ENCODE measurements at places on chromosomes 16 and 17.

DNA sequence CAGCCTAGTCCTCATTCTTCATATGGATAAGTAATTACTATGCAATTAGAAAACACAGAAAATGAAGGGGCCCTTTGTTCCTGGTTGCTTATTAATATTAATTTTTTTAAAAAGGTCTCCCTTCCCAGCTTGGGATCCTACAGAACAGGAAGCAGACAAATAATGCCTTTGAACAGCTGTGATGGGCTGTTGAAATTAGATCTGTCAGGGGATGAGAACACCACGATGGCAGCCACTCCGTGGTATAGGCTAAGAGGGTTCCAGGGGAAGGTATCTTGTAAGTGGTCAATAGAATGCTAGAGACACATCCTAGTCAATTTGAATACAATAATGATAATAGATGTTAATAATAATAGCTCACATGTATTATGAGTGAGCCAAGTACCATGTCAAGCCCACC lies 83.1 kb downstream of the CCDC182 start:
- no peak for DNase-seq

GRCh38 chr17:2023692-2024571 lies 1.2 kb downstream of the RTN4RL1 start:
- no peak for DNase-seq

GRCh38 chr17:66836063-66837005 lies 1.4 kb downstream of the CACNG5 start:
- no peak for DNase-seq

- DNase-seq: no peak
Measured at GRCh38 chr17:59547131-59547915, 18.1 kb upstream of the DHX40 start.

GRCh38 chr16:674968-675883 lies at the start of gene RHBDL1:
TSS of gene RHBDL1 (plus strand) at chr16:675671. CDS start at chr16:675791, 120 bp downstream.
- no peak for DNase-seq

DNA sequence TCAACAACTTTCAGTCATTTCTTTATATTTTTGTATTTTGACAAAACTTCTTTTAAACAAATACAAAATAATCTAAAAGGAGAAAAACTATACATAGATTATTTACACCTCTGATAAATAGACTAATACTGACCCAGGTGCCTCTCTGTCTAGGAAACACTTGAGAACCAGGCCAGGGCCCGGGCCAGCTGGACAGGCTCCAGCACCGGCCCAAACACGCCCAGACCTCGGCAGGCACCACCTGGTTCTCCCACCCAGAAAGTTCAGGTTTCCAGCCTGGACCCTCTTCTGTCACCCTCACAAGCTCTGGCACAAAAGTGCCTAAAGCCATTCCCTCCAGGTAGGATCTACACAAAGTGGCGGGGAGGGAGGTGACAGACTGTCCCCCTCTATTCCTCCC lies 97.0 kb upstream of the DNAH17 start:
- DNase-seq: no peak

GRCh38 chr17:73531158-73531557 lies 113.1 kb downstream of the SDK2 start:
- DNase-seq: no peak

DNA sequence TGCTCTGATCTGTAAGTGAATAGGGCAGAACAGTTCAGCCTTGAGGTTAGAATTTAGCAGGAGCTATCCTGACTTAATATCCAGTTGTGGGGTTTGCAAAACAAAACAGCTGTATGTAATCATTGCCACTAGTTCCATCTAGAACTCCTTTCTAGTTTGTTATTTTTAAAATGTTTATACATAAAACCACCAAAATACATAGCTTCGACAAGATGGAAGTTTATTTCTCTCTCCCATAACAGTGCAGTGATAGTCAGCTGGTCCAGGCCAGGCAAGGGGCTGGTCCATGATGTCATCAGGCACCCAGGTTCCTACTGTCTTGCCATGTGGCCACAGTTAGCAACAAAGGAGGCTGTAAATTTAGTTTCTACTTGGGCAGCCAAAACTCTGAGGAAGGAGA lies 10.5 kb upstream of the PLK1 start:
- no peak for DNase-seq

- DNase-seq: no peak
Measured at GRCh38 chr16:64408699-64409098, 713.2 kb downstream of the CDH11 start.
